Stimulated activated CD8-positive, alpha-beta memory T cell treated with anti-CD3 and anti-CD28 coated beads, Interleukin-4, amount 100 ng/mL, for 1 hour (primary cell): ENCODE measurements at places on chromosomes 6 and 20.

DNA sequence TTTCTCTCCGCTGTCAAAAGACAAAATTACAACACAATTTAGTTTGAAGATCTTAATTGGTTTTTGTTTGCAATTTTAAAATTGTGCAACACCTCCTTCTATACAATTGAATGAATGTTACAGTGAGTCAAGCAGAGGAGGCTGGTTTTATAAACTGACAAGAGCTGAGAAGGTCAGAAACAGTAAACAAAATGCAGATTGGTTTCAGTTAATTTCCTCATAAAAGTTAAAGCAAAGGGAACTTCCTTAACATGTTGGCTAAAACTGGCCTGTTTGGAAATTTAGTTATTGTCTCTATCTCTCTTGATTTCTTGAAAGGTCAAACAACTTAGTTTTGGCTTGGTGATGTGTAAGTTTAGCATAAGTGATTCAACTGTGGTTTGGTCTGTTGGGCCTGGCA lies 22.2 kb downstream of the KHDC1L start:
- DNase-seq = no peak

GRCh38 chr6:118507636-118508035 lies 40.5 kb upstream of the PLN start:
- no peak for DNase-seq

DNA sequence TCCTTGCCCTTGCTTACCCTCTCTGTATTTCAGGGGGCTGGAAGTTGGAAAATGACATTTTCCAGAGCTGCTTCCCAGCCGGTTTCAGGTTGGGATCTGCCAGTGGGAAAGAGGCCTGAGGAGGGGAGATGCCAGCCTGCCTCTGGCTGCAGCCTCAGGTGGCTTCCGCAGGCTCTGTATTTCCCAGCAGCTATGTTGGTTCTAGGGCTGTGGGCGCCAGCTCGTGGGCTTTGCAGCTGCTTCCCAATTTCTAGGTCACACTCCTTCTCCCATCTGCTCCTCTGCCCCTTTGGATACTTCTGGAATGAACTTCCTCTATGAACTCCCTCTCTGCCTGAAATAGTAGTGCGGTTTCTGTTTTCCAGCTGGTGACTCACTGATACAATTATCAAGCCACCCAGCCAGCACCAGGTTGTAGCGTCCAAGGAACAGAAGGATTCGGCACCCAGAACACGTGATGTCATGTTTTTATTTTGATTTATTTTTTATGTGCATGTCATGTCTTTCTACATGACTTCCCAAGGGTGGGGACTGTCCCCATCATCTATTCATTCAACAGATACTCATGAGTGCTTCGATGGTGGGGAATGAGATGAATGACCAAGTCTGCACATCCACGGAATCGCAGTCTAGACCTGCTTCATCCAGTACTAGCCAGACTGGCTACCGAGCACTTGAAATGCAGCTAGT lies 38.0 kb downstream of the TGM2 start:
- no peak for DNase-seq

GRCh38 chr6:107698146-107698545 lies 126.0 kb downstream of the SCML4 start:
- DNase-seq = no peak

GRCh38 chr6:152380993-152381898 lies 255.9 kb downstream of the SYNE1 start:
- no peak for DNase-seq

GRCh38 chr6:118825661-118826060 lies 68.3 kb upstream of the ASF1A start:
- DNase-seq = no peak

DNA sequence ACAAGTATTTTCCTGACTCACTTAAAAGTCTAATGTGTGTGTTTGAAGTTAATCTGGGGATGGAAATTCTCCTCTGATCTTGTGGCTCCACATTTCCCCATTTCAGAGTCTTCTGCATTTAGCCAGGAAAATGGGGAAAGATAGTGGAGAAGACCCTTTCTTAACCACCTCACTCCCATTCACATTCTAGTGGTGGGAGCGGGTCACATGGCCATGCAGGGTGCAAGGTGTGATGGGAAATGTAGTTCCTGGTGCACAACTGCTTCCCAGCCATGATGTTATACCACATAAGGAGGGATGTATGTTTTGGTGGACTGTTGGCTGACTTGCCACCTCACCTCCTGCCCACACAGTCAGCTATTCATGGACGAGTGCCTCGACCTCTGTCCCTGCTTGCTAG lies 61.8 kb downstream of the BANF2 start:
- no peak for DNase-seq

DNA sequence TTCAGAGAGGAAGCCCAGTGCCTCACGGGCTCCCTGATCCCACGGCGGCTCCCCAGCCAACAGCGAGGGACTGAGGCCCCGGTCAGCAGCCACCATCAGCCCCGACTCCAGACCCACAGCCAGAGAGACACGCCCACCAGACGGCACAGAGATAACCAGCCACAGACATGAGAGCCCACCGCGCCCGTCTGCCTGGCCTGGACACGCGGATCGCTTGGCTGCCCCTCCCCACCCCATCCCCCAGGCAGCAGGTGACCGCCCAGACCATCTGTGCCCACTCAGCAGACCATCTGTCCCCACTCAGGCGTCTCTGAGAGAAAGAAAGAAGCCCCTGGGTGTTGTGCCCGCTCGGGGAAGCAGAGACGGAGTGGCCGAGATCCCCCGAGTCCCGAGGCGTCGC lies 55.5 kb upstream of the CHRNA4 start:
- no peak for DNase-seq

GRCh38 chr6:14807971-14808370 lies 437.9 kb upstream of the JARID2 start:
- no peak for DNase-seq

- DNase-seq = no peak
Observed at GRCh38 chr6:42406306-42407280, 45.1 kb downstream of the TRERF1 start.

- no peak for DNase-seq
Observed at GRCh38 chr6:76351275-76351674, 278.8 kb upstream of the IMPG1 start.

GRCh38 chr6:21596145-21596948 lies 2.8 kb downstream of the SOX4 start:
- DNase-seq = no peak

DNA sequence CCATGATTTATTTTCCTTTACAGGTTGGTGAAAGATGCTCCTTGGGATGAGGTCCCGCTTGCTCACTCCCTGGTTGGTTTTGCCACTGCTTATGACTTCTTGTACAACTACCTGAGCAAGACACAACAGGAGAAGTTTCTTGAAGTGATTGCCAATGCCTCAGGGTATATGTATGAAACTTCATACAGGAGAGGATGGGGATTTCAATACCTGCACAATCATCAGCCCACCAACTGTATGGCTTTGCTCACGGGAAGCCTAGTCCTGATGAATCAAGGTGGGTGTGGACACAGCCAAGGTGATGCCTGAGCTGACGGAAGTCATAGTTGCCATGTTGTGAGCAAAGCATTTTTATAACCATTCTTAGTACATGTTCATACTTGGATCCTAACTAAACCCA lies 34.6 kb upstream of the CALHM6 start:
- DNase-seq = no peak

DNA sequence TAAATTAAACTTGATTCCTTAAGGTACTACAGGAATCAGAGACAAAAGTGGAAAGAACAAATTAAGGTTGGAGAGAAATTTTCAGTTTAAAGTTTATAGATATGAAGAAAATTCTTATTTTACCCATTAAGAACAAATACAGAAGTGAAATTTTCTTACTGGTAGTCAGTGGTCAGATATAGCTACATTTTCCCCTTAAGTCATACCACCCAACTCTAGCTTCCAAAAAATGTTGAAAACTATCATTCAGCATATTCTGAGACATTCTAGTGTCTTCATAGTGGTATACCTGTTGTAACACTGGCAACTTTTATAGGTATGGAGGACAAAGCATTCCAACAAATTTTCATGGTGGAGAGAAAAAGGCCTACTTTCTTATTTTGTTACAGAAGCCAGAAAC lies 15.6 kb upstream of the SUMO4 start:
- no peak for DNase-seq

GRCh38 chr20:4848041-4848440 lies 126.3 kb downstream of the PRND start:
- no peak for DNase-seq

- DNase-seq = no peak
Observed at GRCh38 chr20:19427480-19427879, 215.0 kb downstream of the SLC24A3 start.

GRCh38 chr20:7087803-7088202 lies 320.3 kb downstream of the BMP2 start:
- no peak for DNase-seq

- no peak for DNase-seq
Observed at GRCh38 chr6:16278048-16278724, 39.8 kb downstream of the GMPR start.

DNA sequence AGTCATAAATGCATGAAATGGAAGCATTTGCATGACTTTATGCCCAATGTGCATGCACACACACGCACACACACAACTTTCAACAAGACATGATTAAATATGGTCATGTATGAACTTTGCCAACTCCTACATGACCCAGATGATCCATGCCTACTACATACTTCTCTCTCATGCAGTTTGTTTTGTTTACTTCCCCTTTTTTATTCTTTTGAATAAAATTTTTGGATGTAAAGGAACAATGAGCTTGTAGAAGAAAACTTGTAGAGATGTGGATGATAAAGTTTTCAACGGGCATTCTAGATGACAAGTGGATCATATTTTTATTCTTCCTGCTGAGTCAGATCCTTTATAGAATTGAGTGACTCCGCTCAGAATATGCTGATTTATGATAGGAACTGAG lies 50.8 kb upstream of the AIG1 start:
- DNase-seq = no peak

- no peak for DNase-seq
Observed at GRCh38 chr6:63486196-63486595, 86.1 kb upstream of the LOC128125822 start.

DNA sequence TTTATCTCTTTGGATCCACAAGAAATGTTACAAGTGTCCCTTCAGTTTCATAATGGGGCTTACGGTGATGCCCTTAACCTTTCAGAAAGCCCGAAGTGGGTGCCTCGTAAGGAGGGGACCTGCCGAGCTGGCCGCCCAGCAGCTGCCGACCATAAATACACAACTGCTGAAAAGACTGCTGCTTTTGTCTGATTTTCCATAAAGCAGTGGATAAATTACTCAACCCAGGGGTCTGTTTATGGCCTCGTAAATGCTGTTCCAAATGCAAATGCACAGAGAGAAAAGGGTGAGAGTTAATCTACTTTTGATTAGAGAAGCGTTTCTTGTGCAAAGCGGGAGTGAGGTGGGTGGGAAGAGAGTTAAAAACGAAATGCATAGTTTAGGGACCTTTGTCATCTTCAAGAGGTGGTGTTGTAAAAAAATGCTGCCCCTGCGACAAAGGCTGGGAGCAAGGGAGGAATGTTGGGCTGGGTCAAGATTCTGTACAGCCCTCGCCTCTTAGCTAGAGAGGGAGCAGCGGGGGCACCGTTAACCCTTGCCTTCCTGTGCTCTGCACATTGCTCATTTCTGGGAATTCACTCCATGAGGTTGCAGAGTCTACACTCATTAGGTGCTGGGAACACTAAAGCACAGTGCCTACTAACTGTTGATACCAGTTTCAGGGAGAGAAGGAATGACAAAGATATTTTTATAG lies 112.0 kb upstream of the MTHFD1L start:
- no peak for DNase-seq

GRCh38 chr20:55693641-55694040 lies 311.7 kb downstream of the CBLN4 start:
- DNase-seq = no peak

- DNase-seq = no peak
Observed at GRCh38 chr6:46340246-46340645, 151.0 kb downstream of the RCAN2 start.

DNA sequence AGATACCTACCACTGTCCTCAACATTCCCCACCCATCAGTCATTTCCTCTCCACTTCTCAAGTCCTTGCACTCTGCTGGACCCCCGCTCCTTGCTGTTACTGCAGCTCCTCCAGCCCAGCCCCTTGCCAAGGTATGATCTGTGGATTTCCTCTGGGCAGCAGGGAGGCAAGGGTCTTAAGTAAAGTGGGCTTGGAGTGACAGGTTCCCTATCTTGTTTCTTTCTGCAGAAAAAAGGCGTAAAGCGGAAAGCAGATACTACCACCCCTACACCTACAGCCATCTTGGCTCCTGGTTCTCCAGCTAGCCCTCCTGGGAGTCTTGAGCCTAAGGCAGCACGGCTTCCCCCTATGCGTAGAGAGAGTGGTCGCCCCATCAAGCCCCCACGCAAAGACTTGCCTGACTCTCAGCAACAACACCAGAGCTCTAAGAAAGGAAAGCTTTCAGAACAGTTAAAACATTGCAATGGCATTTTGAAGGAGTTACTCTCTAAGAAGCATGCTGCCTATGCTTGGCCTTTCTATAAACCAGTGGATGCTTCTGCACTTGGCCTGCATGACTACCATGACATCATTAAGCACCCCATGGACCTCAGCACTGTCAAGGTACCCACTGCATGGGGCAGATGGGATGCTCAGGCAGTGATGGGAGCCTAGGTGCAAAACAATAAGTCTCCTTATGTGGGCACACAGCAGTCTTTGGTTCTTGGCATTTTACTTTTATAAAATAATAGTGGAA lies 8.1 kb downstream of the BRD2 start:
- DNase-seq = no peak

DNA sequence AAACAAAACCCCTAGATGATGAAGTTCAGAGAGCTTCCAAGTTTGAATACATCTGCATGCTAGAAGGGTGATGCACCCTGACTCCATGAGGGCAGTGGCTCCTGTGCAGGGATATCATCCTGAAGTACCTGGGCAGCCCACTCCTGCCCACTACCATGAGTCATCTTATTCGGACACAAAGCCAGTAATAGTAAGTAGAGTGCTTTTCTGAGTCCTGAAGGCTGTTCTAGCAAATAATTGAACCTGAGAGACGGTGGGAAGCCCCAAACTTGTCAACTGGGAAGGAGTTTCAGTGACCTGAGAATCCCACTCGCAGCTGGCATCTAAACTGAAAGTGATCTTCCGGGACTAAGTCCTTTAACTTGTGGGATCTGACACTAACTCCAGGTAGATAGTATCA lies 152.9 kb upstream of the COL21A1 start:
- no peak for DNase-seq

DNA sequence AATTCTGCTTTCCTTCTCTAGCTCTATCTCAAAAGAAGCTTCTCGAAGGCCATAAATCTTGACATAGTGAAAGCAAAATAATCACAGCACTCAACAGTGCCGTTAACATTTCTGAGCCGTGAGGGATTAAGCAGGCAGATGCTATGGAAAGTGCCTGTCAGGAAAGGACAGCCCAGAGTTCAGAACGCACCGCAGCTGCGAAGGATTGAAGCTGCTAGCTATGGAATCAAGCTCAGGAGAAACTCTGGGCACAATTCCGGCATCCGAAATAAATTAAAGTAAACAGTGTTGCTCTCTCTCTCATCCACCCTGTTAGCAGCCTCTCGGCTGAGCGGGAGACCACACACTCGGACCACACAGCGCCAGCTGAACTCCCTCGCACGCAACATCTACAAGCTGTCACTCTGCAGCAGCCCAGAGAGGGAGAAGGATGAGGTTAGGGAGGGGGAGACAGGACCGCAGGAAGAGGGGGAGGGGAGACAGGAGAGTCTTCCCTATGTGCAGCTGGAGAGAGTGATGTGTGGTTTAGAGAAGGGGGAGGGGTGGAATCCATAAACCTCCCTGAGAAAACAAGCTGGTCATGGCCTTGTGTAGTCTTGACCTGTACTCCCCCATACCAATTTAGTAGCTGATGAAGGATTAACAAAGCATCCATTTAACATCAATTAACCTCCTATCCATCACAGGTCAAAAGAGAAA lies 9.0 kb downstream of the EXOC2 start:
- no peak for DNase-seq

GRCh38 chr6:35626401-35626800 lies 62.3 kb downstream of the FKBP5 start:
- DNase-seq = no peak

GRCh38 chr20:15699431-15700146 lies 873.7 kb downstream of the KIF16B start:
- no peak for DNase-seq
